ENCODE measurements at places on chromosomes 12 and 14.

- DNase-seq: no peak
Measured at GRCh38 chr12:104586351-104586919, 129.7 kb downstream of the CHST11 start.

DNA sequence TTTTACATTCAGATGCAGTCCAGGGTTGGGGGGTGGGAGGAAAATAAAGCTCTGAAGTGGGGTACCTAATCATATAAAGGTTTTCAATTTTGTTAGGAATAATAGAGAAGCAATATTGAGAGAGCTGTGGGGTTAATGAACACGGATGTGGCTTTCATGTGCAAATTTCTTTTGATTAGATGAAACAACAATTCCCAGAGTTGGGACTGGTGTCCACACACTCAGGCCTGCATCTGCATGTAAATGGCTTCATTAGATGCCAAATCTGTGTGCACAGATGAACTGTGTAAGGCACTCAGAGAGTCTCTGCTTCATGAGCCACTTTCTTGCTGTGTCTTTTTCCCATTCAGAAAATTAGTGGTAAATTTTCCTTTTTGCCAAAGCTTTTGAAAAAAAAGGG lies 377.1 kb upstream of the NOVA1 start:
- DNase-seq: no peak

DNA sequence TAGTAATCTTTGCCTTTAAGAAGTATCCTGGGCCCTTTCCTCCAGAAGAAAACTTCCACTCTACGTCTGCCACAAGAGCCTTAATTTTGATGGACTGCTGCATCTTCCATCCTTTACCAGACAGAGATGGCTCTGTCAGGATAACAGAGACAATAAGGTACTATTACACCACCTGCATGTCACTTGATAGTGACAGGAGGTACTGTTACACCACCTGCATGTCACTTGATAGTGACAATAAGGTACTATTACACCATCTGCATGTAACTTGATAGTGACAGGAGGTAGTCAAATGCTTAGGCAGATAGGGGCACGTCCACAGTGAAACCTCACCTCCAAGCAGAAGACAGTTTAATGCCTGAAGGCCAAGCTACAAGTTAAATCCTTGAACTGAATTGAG lies 13.9 kb downstream of the OR6C74 start:
- no peak for DNase-seq

DNA sequence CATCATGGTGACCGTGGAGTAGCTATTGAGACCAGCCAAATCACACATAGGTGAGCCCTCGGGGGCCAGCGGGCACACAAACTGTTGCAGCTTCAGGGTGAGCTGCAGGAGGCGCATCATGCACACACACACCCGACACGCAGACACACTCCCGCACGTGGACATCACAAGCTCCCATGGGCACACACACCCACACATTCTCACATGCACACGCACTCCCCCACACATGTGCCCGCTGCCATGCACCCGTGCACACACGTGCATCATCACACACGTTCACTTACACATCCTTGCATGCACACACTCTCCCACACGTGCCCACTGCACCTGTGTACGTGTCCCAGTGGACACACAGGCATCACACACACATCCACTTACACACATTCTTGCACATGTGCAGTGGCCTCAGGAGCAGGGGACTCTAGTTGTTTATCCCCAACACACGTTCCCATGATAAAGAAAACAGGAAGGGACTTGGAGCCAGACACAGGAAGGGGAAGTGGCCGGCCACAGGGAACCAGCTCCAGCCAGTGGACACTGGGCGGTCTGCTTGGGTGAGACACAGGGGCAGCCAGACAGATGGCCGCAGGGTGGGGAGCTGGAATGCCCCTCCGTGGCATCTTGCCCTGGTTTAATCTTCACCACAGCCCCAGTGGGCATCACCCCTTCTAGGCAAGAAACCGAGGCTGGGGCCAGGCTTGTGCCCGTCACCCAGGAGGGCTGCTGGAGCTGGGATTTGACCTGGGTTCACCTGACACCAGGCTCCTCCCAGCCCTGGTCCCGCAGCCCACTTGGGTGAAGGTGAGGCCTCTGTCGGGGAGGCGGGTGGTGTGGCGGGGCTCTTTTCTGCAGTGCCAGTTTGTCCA lies 49.7 kb downstream of the CYP46A1 start:
- no peak for DNase-seq

- no peak for DNase-seq
Measured at GRCh38 chr12:78797196-78797931, 67.2 kb upstream of the SYT1 start.

GRCh38 chr12:87315-87714 lies 20.7 kb downstream of the IQSEC3 start:
- no peak for DNase-seq

DNA sequence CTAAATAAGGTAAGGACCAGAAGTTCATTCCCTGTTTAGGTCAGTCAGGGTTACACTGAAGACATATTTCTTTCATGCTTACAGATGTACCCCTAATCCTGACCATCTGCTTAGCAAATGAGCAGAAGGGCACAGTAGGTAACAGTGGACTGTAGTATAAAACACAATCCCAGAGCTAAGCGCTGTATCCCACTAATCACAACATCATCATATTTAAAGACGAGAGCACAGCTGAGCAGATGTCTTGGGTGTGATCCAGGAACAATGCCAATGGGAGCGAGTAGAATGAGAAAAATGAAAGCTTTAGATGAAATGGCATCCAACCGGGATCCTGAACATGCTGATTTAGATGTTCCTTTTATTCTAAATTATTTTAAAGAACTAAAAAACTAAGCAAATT lies 213.4 kb downstream of the CCER1 start:
- no peak for DNase-seq

- DNase-seq: no peak
Measured at GRCh38 chr12:6096527-6096926, 27.9 kb downstream of the VWF start.

- no peak for DNase-seq
Measured at GRCh38 chr12:116299665-116300328, 22.3 kb upstream of the MED13L start.

GRCh38 chr12:20212658-20213555 lies 155.4 kb upstream of the PDE3A start:
- no peak for DNase-seq

DNA sequence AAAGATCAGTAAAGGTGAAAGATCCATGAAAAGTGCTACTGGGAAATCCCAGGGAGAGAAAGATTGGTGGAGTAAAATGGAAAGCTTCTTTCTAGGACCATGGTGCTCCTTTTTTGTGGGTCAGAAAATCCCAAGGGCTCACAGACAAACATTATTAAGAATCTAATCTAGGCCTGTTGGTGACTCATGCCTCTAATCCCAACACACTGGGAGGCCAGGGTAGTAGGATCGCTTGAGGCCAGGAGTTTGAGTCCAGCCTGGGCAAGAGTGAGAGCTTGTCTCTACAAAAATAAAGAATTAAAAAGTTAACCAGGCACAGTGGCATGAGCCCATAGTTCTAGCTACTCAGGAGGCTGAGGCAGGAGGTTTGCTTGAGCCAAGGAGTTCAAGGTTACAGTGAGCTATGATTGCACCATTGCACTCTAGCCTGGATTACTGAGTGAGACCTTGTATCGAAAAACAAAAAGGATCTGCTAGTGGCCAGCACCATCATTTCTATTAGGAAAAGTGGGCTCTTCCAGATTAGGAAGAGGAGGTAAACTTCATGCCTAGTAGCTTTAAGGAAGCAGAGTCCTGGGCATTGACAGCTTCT lies 43.0 kb downstream of the TXNRD1 start:
- DNase-seq: no peak

GRCh38 chr12:6167327-6168280 lies 32.6 kb upstream of the CD9 start:
- DNase-seq: peak; percentile 61

GRCh38 chr12:70032076-70032475 lies 207.0 kb downstream of the MYRFL start:
- no peak for DNase-seq
